Esophagus squamous epithelium (tissue), 5 donors: ENCODE measurements at places on chromosomes 2 and 18.

DNA sequence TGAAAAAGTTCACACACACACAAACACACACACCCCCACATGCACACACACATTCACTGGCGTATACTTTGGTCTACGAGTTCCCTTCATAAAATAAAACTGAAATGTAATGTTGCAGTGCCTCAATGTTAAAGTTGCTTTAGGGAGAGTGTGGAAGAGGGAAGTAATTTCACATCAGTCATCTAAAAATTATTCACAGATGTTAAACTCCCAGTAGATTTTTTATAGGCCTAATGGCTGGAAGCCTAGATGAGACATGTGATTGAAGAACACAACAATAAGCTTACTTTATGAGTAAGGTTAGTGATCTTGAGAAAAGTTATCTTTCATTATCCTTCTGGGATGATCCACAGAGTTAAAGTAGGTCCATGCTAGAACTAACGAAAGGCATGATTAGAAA is 506.7 kb upstream of the CNTNAP5 start:
- H3K27me3 ChIP-seq = no peaks in the 10 kb centered on the region
- DNase-seq = no peak
- H3K27ac ChIP-seq = no peak overlapping the region
- H3K4me1 ChIP-seq = no peaks in the 10 kb centered on the region
- H3K36me3 ChIP-seq = no peaks in the 10 kb centered on the region
- H3K4me3 ChIP-seq = no peak overlapping the region

GRCh38 chr18:80197528-80197927 is 49.8 kb downstream of the PARD6G start:
- no peaks in the 10 kb centered on the region for H3K27me3 ChIP-seq
- no peak overlapping the region for H3K27ac ChIP-seq
- DNase-seq = no peak
- H3K36me3 ChIP-seq = no peaks in the 10 kb centered on the region

GRCh38 chr2:157471078-157471477 is 27.2 kb upstream of the CYTIP start:
- no peak for DNase-seq
- no peak overlapping the region for H3K4me3 ChIP-seq
- H3K36me3 ChIP-seq = no peaks in the 10 kb centered on the region

GRCh38 chr18:78605255-78605654 is 374.4 kb upstream of the SALL3 start:
- no peak overlapping the region for H3K27ac ChIP-seq
- H3K27me3 ChIP-seq = no peaks in the 10 kb centered on the region
- no peak for DNase-seq
- H3K36me3 ChIP-seq = no peaks in the 10 kb centered on the region

DNA sequence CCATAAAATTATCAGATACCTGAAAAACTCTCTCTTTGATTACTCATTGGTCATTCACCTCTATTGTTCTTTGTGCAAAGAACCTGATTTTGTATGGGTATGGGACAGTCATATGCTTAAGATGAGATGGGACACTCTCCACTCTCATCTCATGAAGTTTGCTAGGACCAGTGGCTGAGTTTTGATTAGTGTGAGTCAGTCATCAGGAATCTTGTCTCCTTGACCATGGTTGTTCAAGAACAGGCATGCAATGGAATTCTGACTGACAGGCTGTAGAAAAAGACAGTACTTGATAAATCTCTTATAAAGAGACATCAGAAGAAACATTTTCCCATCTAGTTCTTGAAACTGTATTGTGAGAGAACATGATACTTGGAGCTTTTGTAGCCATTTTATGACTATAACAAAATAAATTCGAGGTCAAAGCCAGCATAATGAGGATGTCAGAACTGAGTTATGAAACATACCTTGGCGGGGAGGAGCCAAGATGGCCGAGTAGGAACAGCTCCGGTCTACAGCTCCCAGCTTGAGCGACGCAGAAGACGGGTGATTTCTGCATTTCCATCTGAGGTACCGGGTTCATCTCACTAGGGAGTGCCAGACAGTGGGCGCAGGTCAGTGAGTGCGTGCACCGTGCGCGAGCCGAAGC is 367.0 kb downstream of the NR4A2 start:
- no peaks in the 10 kb centered on the region for H3K36me3 ChIP-seq
- H3K27ac ChIP-seq = no peak overlapping the region
- no peak overlapping the region for H3K4me3 ChIP-seq

DNA sequence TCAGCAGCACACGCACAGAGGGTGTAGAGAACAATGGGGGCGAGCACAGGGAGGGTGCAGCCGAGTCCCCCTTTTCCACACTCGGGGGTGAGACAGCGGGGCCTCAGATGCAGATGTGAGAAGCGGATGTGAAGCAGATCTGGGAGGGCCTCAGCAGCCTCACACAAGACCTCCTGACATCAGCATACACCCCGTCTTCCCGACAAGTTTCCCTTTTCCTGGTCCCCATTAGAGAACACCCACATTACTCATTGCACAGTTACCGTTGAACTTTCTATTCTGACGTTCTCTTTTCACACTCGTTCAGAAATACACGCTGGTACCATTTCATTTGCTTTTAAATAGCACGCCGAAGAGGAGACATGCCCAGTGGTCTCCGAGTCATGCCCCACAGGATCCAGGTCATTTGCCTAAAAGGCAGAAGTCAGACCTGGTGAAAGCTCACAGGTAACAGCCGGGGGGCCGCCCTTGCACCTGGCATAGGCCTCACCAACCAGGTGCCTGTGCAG is 129.5 kb upstream of the ID2 start:
- H3K4me1 ChIP-seq = no peaks in the 10 kb centered on the region
- no peaks in the 10 kb centered on the region for H3K36me3 ChIP-seq
- no peak overlapping the region for H3K4me3 ChIP-seq
- no peak for DNase-seq
- no peaks in the 10 kb centered on the region for H3K27me3 ChIP-seq
- H3K27ac ChIP-seq = no peak overlapping the region

DNA sequence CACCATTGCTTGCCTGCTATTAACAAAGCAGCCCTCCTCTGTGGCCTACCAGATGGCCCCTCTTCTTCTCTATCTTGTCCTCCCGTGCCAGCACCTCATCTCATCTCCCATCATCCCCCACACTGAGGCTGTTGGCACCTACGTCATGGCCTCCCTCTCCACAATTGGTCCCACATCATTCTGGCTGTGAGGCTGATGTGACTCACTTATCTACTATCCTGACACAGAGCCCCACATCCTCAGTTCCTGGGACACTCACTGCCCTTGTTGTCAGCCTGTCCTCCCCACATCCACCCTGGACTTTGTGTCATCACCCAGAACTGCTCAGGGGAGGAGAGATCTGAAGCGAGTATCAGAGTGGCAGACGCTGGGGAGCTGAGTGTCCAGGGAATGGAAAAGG is 102.9 kb downstream of the MRO start:
- H3K36me3 ChIP-seq = no peaks in the 10 kb centered on the region
- no peaks in the 10 kb centered on the region for H3K27me3 ChIP-seq
- H3K4me1 ChIP-seq = no peaks in the 10 kb centered on the region
- no peak for DNase-seq

- H3K27ac ChIP-seq = no peak overlapping the region
- H3K4me1 ChIP-seq = no peaks in the 10 kb centered on the region
- H3K4me3 ChIP-seq = no peak overlapping the region
- no peak for DNase-seq
- H3K27me3 ChIP-seq = no peaks in the 10 kb centered on the region
- no peaks in the 10 kb centered on the region for H3K36me3 ChIP-seq
Observed at GRCh38 chr2:73963385-73964120, 21.2 kb upstream of the TET3 start.

GRCh38 chr2:228613133-228613850 is 431.8 kb upstream of the SPHKAP start:
- DNase-seq = no peak
- no peaks in the 10 kb centered on the region for H3K27me3 ChIP-seq
- no peaks in the 10 kb centered on the region for H3K36me3 ChIP-seq
- no peaks in the 10 kb centered on the region for H3K4me1 ChIP-seq
- H3K27ac ChIP-seq = no peak overlapping the region

- H3K4me3 ChIP-seq = no peak overlapping the region
- peaks cover 23% of the 10 kb centered on the region for H3K4me1 ChIP-seq
- no peaks in the 10 kb centered on the region for H3K27me3 ChIP-seq
- peaks cover 16% of the 10 kb centered on the region for H3K36me3 ChIP-seq
Observed at GRCh38 chr2:45707661-45708060, 56.2 kb downstream of the PRKCE start.

DNA sequence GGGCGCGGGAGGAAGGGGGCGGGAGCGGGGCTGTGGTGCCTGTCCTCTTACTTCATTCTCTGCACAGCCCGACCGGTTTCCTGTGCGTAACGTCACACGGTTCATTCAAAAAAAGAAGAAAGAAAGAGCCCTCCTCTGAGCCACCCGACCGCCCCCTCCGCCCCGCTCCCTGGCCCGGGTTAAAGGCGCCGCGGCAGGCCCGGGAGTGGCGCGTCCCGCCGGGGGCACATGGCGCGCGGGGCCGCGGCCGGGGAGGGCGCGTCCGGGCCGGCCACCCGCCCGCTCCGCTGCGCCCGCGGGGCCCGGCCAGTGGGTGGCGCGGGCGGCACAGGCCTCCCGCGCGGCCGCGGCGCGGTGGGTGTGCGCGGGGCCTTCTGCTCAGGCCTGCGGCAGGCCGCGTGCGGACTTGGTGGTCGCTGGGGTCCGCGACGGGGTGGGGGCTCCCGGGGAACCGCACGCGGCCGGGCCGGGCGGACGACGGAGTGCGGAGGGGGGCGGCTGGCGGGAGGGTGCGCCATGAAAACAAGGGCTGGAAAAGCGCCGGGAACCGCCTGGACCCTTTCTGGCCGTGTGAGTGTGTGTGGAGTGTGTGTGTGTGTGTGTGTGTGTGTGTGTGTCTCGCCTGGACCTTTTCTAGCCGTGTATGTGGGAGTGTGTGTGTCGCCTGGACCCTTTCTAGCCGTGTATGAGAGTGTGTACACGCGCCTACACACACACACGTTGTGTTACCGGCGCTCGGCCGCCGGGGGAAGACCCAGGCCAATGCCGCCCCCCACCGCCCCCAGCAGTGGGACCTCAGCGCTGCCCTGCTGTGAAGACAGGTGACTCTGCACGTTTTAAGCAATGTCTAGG is 780 bp upstream of the BCL2 start:
- peaks cover 11% of the 10 kb centered on the region for H3K4me1 ChIP-seq
- no peaks in the 10 kb centered on the region for H3K27me3 ChIP-seq
- H3K4me3 ChIP-seq = peak overlapping the region; percentile 71

DNA sequence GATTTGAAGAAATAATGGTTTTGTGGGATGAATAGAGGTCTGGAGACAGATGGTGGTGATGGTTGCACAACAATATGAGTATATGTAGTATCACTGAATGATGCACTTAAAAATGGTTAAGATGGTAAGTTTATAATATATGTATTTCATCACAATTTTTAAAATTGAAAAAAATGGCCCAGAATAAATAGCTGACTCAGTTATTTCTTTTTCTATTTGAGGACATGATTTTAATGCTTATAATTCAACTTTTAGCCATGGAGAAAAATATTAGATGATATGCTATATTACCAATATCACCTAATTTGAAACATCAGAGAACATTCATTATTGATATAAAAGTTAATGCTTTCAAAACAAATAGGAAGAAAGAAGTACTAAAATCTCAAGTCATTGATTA is 339.8 kb upstream of the LINC00305 start:
- no peaks in the 10 kb centered on the region for H3K4me1 ChIP-seq
- no peak for DNase-seq
- no peak overlapping the region for H3K4me3 ChIP-seq
- H3K27me3 ChIP-seq = no peaks in the 10 kb centered on the region
- H3K27ac ChIP-seq = no peak overlapping the region

DNA sequence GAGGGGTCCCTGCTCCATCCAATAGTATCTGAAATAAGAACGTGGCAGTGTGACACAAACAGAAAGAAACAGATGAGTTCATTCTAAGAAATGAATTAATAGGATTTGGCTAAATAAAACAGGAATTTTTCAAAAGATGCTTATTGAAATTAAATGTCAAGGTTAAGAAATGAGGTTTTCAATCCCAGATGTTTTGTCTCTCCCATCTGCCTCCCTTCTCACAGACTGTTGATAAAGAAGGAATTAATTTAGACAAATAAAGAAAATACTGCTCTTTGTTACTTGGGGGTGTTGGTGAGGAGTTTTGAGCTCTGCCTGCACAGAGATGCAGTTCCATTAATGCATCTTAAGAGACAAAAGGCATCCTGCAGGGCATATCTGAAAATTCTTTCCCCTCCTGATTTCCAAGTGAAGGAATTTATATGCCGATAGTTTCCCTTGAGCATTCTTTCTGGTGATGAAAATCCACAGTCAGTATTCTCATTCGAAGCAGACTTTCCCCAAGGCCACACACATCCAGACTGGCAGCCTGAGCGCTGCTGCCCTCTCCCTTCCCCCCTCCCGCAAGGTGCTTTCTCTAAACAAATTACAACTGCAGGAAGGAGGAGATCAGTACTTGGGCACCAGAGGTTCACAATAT is 385.4 kb upstream of the RND3 start:
- no peak overlapping the region for H3K4me3 ChIP-seq
- no peaks in the 10 kb centered on the region for H3K4me1 ChIP-seq
- no peaks in the 10 kb centered on the region for H3K27me3 ChIP-seq

DNA sequence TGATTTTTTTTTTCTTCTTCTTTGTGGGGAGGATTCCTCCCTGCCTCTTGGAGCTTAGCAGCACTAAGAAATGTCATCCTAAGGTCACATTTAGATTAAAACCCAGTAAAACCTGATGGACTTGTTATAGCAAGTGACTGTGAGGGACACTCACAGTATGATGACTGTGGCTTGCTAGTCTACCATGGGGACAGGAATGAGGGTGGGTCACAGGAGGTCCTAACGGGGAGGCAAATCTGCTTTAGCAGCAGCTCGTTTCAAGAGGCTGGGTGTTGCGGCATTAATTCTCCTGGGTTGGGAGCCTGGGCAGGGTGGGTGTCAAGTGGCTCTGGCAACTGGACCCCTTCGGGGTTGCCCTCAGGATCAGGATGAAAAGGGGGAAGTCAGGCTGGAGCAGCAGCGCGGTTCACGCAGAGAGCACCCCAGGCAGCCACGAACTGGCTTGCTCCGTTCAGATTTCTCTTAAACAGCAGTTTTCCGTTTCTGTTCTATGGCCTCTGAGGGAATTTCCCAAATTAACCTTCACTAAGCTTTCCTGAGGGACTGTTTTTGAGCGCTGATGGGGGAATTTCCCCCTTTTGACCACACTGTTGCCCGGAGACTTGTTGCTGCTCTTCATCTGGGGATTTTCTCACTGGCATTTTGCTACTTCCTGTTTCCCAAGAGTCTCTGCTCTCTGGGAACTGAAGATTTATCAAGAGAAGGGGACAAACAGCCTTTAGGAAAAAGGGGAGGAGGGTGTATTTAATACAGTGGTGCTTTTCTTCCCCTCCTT is 59.8 kb upstream of the PELI1 start:
- peak overlapping the region; percentile 27 for H3K4me3 ChIP-seq
- peaks cover 27% of the 10 kb centered on the region for H3K4me1 ChIP-seq
- DNase-seq = no peak
- peak overlapping the region; percentile 95 for H3K27ac ChIP-seq

- no peaks in the 10 kb centered on the region for H3K27me3 ChIP-seq
- no peaks in the 10 kb centered on the region for H3K36me3 ChIP-seq
- DNase-seq = no peak
- no peak overlapping the region for H3K4me3 ChIP-seq
Observed at GRCh38 chr18:72122103-72122502, 422.0 kb downstream of the CBLN2 start.

GRCh38 chr2:40259900-40260299 is 192.0 kb downstream of the SLC8A1 start:
- H3K27me3 ChIP-seq = no peaks in the 10 kb centered on the region
- H3K36me3 ChIP-seq = no peaks in the 10 kb centered on the region
- H3K4me3 ChIP-seq = no peak overlapping the region
- no peak overlapping the region for H3K27ac ChIP-seq
- no peaks in the 10 kb centered on the region for H3K4me1 ChIP-seq

GRCh38 chr2:85938456-85938855 is 49.7 kb upstream of the ST3GAL5 start:
- H3K27me3 ChIP-seq = no peaks in the 10 kb centered on the region
- H3K4me1 ChIP-seq = no peaks in the 10 kb centered on the region
- H3K36me3 ChIP-seq = no peaks in the 10 kb centered on the region
- no peak overlapping the region for H3K27ac ChIP-seq
